ENCODE measurements at places on chromosomes 6 and 20. TPM values are rescaled to one million over a fixed set of nuclear protein-coding genes. Genes with fewer than 3 reads are reported as not detected.

Gene PACSIN1
- total RNA-seq, result 1.8 TPM

Gene SPATA2
- 8.4 TPM for total RNA-seq

Gene OR2J2
- total RNA-seq, result not detected

Gene ADAM33
- not detected for total RNA-seq

Gene TNXB
- 6.4 TPM for total RNA-seq

Gene HLA-DOB
- 1.5 TPM for total RNA-seq

Gene KIF25
- total RNA-seq, result not detected

Gene SOX4
- total RNA-seq, result 0.20 TPM

Gene PREP
- total RNA-seq, result 44.3 TPM

Gene SLC35D3
- 0.13 TPM for total RNA-seq

Gene NKAIN4
- total RNA-seq, result not detected

Gene PCK1
- not detected for total RNA-seq
